AG09319 (cell line): ENCODE measurements at places on chromosomes 1 and 21.

DNA sequence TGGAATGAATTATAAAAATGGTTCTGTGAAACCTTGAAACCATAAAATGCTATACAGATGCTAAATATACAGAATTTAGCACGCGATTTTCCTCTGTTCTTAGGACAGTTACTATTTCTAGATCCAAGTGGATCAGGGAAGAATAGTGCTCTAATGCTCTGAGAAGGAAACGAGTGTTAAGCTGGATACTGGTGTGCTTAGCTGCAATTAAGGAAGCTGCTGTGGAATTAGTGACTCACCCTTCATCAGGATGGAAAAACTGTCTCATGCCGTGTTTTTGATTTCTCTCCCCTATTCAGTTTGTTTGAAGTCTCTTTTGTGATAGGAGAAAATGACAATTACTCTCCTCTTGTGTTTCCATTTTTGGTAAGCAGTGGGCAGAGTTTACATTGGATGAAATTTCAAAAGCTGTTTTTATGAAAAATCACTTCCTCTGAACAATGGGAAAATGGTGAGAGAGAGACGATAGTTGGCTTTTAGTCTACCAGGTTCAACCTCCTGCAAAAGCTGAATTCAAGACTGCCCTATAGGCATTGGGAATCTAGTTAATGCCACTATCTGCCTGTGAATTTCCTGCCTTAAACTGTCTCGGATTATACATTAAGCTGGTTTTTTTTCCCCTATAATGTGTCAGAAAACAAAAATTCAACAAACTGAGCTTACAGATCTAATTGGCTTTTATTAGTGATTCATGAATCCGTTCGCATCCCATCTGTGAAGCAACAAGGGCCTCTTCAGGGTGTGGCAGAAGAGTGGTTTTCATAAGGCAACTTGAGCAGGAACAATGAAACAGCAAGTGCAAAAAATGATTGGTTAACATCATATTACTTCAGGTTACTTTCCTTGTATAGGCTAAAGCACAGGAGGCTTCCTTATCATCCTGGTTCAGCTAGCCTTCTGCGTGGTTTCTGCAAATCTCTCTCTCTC lies 179.8 kb downstream of the ST6GALNAC3 start:
- no peak for DNase-seq

GRCh38 chr1:20735581-20736111 lies 3.1 kb upstream of the SH2D5 start:
- DNase-seq, result no peak

DNA sequence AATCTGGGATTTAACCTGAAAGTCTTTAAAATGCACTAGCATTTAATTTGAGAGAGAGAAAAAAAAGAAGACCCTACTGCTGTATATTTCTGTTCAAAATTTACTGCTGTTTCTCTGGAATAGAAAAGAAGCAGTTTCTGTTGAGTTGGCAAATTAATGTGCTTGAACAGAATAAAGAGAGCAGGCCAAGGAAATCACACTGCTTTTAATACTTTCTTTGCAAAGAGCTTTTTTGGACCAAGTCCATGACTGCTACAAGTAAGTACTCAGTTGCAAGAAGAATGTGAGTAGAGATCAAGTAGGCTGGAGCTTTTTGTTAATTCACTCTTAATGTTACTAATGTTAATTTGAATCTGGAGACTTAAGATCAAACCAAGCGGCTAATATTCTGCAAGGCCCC lies 336.2 kb upstream of the SGIP1 start:
- no peak for DNase-seq

DNA sequence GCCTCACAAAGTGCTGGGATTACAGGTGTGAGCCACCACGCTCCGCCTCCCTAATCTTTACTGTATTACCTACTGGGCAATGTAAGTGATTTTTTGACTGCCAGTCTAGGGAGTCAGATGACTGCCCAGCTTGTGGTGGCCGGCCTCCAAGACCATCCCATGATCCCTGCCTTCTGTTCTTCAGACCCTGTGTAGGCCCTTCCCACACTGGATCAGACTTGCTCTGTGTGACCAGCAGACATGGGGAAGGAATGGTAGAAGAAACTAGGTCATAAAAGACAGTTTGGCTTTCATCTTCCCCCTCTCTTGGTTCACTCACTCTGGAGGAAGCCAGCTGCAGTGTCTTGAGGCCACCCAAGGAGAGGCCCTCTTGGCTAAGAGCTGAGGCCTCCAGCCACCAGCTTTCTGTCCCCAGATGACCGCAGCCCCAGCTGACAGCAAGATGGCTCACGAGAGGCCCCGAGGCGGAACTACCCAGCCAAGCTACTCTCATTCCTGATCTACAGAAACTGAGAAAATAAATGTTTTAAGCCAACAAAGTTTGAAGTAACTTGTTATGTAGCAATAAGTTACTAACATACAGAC lies 14.5 kb upstream of the CBR3 start:
- DNase-seq, result no peak

DNA sequence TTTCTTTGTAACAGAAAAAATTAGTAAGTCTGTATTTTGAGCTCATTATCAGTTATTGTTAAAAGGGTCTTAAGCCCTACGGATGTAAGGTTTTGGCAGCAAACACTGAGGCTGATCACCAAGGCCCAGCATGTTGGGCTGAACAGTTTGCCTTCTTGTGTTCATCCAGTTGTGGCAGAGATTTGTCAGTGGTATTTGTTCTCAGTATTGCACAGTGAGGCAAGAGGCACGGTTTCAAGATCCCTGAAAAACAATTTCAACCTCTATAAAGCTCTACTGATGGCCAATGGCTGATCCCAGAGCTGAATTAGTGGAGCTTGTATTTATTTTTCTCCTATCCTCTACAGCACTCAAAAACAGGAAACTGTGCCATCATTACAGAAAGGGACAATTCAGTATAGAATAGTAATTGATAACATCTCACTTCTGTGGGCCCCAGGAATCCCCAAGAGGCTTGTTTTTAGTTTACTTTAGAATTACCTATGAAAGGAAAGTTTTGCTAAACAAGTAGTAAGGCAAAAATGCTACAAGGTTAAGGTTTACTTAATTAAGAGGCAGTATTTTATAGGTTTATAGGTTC lies 191.8 kb upstream of the RAB4A start:
- no peak for DNase-seq

DNA sequence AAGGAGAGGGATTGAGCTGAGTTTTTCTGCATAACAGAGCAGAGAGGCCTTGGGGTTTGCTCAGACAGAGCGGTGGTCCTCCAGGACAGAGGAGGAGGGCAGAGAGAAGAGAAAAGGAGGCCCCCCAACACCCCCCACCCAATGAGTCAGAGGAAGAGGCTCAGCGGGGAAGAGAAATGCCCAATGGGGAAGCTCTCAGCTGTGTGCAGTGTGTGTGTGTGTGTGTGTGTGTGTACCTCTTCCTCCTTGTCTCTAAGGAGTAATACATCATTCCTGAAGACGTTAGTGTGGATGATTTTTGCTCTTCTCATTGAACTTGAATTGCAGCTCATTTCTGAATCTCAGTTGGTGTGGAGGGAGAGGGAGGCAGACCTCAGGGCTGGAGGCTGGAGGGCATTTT lies 8.7 kb downstream of the TMPRSS3 start:
- no peak for DNase-seq
